ENCODE measurements at places on chromosomes 5 and 9.

DNA sequence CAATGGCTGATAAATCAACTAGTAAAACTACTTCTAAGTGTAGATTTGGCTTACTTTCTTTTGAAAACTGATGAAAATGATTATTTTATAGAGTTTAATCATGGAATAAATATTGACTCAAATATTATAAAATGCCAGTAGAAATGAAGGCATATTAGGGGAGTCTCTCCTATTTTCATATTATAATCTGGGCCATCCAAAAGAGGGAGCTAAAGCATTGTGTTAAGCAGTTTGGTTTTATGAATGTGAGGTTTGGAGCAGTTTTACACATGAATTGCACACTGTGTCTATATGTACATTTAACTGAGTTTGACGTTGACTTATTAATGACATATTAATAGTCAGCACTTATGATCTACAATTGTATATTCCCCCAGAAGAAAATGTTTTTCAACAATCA lies 17.4 kb downstream of the CDH9 start:
- DNase-seq, result no peak

DNA sequence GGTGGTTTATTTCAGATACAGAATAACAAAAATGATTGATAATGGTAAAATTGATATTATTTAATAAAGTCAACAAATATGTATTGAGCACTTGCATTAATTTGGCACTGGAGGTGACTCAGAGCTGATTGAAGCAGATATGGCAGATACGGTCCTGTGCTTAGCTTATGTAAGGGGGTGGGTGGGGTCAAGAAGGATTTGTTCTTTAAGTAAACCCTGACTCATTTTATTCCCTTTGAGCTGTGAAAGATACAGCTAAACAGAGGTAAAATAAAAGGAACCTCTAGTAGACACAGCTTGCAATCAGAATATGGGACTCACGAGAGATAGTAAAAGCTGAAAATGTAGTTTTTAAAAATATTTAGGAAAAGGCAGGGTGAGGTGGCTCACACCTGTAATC lies 201.3 kb upstream of the CLINT1 start:
- no peak for DNase-seq

GRCh38 chr5:178196281-178196812 lies 8.0 kb upstream of the HNRNPAB start:
- no peak for DNase-seq

- DNase-seq, result no peak
Observed at GRCh38 chr9:21580636-21581378, 98.7 kb upstream of the IFNE start.

- no peak for DNase-seq
Observed at GRCh38 chr5:96968614-96969013, 32.7 kb downstream of the LNPEP start.

DNA sequence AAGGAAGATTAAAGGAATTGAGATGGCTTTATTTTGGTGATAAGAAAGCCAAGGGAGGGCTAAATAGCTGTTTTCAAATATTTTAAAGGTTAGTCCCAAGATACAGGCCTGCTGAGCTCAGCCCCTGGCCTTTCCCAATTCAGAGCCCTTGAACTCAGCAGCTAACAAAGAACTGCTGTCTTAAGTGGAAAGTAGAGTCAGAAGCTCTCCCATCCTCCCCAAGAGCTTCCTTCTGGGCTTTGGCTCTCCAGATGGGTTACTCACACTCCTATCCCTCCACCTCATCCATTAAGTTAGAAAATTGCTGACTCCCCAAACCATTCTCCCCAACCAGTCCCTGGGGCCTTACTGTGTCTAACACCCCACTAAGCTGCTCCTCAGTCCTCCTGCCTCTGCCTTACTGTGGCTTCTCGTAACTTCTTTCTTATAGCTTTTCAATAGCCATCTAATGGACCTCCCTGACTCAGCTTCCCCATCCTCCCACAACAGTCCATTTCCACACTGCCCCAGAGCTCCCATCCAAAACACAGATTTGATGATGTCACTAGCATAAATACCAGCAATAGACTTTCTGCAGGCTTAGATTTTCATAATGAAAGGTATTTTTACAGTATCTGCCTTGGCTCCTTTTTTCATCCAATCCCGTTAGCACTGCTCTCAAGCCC lies 239.1 kb downstream of the ENC1 start:
- no peak for DNase-seq

GRCh38 chr5:10827571-10827970 lies 66.5 kb upstream of the DAP start:
- DNase-seq, result no peak

DNA sequence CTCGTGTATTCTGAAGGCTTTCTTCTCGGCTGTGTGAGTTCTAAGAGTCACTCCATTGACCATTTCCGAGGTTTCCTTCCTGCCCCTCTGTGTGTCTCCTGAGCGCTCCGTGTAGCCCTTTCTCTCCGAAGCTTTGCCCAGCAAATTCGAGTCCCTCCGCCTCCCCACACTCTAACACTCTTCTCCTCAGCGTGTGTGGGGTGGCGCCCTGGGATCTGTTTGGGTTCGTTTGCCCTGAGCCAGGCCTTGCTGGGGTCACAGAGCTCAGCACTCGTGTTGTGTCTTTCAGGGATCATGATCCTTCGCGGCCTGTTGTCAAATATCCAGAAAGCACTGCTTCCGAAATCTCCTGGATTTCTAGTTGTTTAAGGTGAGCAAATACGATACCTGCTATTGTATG lies 5.6 kb upstream of the PAEP start:
- DNase-seq, result no peak

- DNase-seq, result peak; percentile 61
Observed at GRCh38 chr5:142685418-142686209, at the start of gene FGF1. Gene FGF1 (minus strand): TSS chr5:142686090. CDS start chr5:142614127, 71,963 bp downstream.

DNA sequence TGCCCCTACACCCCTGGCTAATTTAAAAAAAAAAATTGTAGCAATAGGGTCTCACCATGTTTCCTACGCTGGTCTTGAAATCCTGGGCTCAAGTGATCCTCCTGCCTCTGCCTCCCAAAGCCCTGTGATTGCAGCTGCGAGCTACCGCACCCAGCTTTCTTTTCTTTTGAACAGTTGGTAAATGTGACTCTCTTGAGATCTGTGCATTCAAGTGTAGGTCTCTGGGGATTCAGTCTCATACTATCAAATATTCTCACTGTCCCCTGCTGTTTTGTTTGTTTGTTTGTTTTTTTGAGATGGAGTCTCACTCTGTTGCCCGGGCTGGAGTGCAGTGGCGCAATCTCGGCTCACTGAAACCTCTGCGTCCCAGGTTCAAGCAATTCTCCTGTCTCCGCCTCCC lies 42.3 kb upstream of the CXXC5 start:
- no peak for DNase-seq

GRCh38 chr5:83785176-83785668 lies 64.6 kb upstream of the HAPLN1 start:
- DNase-seq, result no peak

DNA sequence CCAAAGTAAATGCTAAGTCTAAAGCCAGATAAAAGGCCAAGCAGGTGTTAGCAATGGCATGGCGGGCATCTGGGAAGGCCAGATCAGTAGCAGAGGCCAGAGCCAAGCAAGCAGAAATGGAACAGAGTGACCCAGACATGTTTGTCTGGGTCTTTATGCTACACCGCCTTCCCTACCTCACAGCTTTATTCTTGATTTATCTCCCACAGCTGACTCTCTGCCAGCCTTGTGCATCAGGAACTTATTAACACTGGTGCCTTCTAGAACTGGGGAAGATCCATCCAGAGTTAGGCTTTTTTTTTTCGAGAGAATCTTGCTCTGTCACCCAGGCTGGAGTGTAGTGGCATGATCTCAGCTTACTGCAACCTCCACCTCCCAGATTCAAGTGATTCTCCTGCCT lies 112.5 kb upstream of the SLC44A1 start:
- DNase-seq, result no peak

DNA sequence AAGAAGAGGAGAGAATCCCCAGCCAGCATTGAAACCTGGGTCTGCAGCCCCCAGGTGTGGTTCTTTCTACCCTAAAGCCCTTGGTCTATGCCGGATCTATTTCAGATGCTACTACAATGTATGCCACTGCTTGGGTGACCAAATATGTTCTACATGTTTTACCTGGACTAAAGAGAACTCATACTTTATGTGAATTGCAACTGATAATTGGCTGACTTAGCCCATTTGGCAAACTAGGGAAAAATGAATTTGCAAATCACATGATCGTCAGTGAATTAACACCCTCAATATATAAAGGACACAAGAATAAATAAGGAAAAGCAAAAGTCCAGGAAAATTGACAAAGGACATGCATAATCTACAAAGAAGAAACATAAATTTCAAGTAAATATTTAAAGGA lies 308.8 kb upstream of the IRX2 start:
- no peak for DNase-seq

Data from amygdala (tissue), 56 donors.